ENCODE measurements at places on chromosomes 16 and 17.

- DNase-seq: no peak
These were observed 132.7 kb downstream of the CCDC182 start for GRCh38 chr17:57612202-57613071.

GRCh38 chr17:44591206-44591605, 33.9 kb downstream of the FZD2 start:
- DNase-seq: no peak

GRCh38 chr17:40069751-40070708, 7.3 kb downstream of the THRA start:
- peak; percentile 60 for DNase-seq

GRCh38 chr16:88698646-88699045, 7.6 kb downstream of the RNF166 start:
- DNase-seq: no peak

Data from activated gamma-delta T cell treated with Interleukin-2 at 50 U/mL for 16 hours (primary cell).